ENCODE measurements at places on chromosomes 2 and 18.

DNA sequence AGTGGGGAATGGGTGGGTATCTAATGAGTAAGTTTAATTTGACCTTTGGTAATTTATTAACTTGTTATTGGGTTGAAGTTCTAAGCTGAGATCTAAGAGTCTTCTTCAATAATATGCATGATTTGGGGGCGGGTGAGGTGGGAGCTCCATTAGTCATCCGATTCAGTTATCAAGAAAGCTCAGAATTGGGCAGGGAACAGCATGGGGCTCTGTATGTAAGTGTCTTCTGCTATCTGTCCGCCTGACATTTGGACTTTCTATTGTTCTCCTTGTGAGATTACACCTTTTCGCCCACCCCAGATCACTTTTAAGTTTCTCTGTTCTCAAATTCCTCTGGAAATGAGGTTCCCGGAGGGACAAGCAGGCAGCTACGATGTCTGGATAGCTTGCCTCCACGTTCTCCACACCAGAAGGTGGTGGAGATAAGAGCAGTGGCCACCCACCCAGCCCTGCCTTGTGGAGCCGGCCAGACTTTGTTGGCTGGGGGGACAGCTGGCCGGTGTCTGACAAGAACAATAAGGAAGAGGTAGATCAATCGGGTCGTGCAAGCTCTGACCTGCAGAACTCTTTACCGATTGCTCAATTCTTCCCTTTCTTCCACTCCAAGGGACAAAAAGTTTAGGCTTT is 75.5 kb upstream of the GATA6 start:
- DNase-seq: no peak

DNA sequence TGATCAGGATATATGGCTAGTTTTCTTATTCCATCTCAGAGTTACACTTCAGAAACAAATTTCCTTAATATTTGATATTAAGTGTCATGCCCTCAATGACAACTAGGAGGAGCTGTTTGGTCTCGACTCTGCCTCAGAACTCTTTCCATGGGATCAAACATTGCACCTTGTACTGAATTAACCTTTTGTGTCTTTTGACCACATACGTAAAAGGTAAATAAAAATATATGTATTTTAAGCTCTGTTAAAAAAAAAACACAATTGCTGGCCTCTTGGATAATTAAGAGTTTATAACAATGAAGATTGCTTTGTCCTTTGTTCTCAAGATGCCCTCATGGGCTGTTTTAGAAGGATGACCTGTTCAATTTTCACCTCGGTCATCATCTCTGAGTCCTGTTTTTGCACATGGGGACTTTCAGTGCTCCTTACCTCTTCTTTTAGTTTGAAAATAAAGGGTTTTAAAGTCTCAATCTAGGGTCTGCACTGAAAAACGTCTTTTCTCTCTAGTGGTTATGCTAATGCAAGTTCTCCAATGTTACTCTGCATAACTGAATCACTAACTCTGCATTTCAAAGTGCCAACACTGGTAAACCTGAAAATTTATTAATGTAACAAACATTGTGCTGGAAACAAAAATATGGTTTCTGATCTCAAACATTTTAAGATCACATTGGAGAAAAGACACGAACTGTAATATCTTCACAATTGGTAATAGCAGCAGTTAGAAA is 18.8 kb upstream of the FN1 start:
- DNase-seq: no peak

DNA sequence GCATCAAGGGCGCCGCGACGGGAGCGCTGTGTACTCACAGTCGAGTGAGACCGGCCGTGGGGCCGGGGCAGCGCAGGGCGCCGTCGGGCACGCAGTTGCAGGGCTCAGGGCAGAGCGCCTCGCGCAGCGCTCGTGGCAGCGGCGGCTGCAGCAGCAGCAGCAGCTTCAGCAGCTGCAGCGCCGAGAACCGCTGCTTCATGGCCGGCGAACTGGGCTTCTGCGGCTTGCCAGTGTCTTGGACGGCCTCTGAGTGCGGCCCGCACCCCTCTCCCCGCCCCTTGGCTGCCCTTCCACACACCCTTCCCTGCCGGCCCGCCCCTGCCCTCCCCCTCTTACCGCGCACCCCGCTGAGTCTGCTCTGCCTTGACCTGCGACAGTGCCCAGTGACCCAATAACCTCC is at the start of gene LHCGR:
TSS of gene LHCGR (minus strand) at position 252 of the 400 bp plus-strand sequence. CDS start at position 199, 53 bp downstream.
- no peak for DNase-seq

DNA sequence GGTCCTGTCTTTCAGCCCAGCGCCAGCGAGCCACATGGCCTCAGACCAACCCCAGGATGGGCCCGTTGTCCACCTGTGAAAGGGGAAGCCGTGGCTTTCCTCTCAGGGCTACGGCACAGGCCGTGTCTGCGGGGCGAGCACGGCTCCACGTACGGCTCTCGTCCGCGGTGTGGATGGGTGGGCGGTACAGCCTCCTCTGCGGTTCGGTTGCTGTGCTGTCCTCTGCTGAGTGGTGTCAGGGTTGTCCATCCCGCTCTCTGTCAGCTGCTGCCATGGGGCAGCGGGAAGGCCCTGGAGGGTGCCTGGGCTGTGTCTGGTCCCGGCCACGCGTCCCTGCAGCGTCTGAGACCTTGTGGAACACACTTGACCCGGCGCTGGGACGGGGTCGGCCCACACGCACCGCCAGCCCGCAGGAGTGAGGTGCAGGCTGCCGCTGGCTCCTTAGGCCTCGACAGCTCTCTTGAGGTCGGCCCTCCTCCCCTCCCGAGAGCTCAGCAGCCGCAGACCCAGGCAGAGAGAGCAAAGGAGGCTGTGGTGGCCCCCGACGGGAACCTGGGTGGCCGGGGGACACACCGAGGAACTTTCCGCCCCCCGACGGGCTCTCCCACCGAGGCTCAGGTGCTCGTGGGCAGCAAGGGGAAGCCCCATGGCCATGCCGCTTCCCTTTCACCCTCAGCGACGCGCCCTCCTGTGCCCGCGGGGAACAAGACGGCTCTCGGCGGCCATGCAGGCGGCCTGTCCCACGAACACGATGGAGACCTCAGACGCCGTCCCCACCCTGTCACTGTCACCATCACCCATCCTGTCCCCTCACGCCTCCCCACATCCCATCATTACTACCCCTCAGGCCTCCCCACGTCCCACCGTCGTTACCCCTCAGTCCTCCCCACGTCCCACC is 128.7 kb downstream of the NFATC1 start:
- no peak for DNase-seq

- no peak for DNase-seq
Observed at GRCh38 chr2:101168706-101169105, 17.5 kb upstream of the TBC1D8 start.

DNA sequence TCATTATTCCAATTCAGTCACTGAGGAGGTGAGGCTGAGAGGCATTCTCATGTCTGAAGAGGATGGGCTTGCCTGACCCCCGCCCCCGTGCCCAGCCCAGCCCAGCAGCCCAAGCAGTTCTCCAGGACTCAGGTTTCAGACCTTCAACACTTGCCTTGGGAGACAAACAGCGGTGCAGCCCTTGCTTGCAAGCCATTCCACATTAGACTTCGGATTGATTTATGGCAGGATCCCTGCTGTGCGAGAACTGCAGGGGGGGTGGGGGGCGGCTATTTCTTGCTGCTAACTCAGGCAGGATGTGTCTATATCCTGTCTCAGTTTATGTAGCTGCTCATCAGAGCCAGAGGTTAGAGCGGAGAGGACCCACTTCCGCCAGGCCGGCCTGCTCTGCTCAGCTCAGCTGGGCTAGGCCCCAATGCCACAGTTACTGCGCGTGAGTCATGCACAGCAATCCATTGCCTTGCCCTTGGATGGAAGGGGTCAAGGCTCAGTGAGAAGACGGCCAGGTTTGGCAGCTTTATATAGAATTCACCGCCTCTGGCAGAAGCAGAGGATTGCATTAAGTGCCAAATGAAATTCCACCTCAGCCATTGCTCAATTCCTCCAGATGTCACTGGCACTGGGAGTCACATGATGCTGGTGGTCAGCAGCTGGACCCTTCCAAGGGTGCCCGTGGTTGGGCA is 1.8 kb downstream of the GYPC start:
- no peak for DNase-seq

DNA sequence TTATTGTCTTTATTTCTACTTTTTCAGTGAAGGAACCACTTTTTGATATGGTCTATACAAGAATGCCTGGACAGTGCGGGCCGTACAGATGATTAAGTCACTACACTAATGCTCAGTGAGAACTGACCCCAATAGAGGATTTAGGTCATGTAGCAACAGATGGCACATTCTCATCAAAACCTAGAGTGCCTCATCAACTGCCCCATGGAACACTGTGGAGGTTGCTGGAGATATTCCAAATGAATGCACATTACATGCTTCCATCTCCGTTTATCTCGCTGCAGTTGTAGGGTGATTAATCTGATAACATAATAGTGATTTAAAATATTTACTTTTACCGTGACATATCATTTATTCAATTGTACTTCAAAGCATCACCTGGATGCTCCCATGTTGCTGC is 41.8 kb upstream of the COPS8 start:
- no peak for DNase-seq

DNA sequence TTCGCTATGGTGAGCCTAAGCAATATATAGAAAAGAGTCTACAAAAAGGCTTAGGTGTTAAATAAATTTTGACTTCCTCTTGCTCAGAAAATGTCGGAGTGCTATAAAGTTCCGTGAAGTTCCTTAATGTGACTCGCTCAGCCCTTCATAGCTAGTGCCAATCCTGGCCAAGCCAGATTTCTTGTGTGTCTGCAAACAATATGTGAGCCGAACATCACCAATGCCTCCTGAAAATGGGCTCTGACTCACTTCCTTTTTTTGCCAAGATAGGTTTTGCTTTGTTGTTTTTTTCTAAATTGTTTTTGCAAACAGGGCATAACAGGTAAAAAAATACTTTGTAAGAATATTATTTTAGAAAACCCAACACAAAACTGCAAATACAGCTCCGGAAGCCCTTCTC is 26.1 kb downstream of the CDC42EP3 start:
- no peak for DNase-seq

DNA sequence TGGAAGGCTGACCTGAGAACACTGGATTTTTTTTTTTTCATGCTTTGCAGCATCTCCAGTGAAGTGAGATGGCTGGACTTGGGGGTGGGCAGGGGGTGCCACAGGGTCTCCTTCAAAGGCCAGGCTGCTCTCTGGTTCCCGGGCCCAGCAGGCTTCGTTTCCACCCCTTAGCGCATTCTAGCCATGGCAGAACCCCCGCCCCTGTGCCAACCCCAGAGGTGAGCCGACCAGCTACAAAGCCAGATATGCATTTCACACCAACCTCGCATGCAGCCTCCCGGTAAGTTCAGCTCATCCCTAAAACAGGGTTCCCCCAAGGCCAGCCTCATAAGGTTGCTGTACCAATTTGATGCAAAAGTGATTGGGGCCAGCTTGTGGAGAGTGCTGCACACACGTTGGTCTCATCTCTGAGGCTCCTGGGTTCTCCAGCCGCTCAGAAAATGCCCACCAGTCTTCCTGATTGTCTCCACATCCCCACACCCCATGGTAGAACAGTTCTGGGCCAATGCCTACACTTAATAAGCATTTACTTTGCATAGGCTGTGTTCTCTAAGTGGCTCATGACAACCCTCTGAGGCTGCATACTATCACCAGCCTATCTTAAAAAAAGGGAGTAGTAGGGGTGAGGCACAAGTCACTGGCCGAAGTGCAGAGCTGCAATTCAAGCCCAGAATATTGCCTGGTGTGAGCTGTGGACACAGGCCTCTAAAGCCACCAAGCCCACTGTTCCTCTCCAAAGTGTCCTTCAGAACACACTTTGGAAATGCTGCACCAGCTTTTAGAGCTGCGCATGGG is 23.3 kb downstream of the SMAD7 start:
- DNase-seq: no peak

DNA sequence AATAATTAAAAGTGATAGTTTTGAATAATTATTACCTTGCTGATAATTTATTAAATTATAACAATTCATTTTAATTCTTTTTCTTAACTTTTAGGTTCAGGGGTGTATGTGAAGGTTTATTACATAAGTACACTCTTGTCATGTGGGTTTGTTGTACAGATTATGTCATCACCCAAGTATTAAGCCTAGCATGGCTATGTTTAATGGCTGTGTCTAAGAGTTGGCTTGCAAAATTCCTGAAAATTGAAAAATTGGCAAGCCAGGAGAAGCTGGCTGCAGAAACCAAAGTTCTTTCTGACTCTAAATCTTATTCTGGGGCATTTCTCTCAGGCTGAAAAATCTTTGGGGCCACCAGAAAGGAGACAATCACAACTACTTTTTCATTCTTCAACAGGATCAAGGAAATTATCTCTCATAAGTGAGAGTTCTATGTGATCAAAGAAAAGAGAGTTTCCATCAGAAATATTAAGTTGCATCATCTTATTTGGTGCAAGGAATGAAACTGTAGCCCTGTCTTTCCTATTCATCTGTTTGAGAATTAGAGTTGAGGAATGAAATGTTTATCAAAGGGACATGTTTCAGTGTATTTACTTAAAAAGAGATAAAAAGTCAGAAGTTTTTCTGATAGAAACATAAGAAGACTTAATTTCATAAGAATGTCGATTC is 412.1 kb upstream of the CDH2 start:
- no peak for DNase-seq

DNA sequence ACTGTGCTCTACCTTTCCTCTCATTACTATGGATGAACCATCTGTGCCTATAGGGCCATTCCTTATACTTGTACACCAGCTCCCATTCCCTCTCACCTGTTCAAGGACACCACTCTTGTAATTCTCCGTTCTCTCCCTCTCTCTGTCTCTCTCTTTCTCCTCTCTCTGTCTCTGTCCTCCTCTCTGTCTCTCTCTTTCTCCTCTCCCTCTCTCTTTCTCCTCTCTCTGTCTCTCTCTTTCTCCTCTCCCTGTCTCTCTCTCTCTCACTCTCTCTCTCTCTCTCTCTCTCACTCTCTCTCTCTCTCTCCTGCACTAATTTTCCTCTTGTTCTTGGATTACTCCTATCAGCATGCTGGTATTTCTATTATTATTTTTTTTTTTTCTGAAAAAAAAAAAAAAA is 78.9 kb upstream of the RMDN2 start:
- no peak for DNase-seq

DNA sequence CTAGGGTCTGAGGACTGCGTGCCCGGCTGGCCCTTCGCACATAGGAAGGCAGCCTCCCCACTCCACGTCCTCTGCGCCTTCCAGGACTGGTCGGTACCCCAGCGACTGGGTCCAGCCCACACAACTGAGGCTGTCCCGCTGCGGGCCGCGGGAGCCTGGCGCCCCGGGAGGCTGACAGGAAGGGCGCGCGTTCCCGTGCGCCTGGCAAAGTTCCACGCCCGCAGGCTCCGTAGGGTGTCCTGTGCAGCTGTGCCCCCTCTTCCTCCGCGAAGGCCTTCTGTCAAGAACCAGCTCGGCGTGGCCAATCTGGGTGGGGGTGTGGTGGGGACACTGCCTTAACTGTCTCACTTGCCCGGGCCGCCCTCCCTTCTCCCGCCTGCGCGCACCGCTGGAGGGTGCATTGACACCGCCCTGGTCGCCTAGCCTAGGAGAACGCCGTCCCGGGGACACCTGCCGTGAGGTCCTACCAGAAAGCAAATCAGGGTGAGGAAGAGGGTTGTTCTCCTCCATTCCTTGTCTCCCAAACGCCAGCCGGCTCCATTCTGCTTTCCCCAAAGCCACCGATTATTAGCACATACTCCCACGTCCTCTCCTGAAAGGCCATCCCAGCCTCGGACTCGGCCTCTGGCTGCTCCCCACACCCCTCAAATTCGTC is 618 bp upstream of the LYPD1 start:
- no peak for DNase-seq

GRCh38 chr2:11366326-11366741 is 21.9 kb upstream of the ROCK2 start:
- DNase-seq: no peak
